ENCODE measurements at places on chromosomes 13 and 19. TPM values are rescaled to one million over a fixed set of nuclear protein-coding genes. Genes with fewer than 3 reads are reported as not detected.

Gene NECTIN2
- 113 TPM for total RNA-seq

Gene FCAR
- total RNA-seq = not detected

DNA sequence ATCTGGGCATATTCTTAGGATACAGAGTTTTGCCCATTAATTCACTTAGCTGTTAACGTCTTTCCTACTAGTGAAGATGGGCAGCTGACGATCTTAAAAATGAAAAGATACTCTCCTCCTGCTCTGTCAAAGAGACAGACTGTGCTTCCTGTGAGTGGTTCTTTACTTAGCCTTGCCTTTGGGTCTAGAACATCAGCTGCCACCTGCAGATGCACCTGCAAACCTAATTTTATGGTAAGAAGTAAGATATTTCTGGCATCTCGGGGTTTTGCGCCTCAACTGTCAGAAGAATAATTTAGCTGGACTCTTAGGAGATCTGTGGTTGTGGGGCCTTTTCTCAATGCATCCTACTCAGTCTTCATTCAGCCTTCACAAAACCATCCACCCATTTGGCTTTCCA lies 36.2 kb downstream of the TRPC4 start:
- no peak for DNase-seq

DNA sequence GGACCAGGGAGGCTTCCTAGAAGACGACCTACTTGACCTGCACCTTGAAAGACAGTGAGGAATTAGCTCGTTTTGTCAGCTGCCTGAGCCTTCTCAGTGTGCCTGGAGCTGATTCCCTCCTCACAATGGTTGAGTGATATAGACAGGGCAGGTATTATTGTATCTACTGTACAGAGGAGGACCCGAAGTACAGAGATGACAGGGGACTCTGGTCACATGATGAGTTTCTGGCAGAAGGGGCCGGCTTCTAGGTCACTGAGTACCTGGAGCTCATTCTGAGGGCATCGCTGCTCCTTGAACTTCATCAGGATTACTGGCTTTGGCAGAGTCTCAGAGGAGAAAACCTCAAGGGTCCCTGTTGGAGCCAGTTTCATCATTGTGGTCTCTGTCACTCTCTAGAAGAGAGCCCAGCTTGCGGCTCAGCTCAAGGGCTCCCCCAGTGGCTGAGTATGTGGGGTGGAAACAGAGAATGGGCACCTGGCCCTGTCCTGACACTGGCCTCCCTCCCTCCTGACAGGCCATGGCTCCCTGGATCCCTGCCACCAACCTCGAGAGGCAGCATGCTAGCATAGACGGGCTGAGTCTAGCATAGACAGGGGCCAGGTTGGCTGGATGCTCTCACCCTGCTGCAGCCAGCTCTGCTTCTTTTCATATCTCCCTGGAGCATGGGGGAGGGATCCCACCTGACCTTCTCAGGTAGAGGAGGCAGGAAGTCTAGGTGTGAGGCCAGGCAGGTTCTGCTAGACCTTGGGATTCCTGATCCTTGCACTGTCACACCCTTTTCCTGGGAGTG lies 38.7 kb downstream of the NFIX start:
- DNase-seq = peak; percentile 84

Gene SBSN
- total RNA-seq = not detected

GRCh38 chr13:69935043-69935442 lies 172.6 kb upstream of the ATXN8OS start:
- DNase-seq = no peak

DNA sequence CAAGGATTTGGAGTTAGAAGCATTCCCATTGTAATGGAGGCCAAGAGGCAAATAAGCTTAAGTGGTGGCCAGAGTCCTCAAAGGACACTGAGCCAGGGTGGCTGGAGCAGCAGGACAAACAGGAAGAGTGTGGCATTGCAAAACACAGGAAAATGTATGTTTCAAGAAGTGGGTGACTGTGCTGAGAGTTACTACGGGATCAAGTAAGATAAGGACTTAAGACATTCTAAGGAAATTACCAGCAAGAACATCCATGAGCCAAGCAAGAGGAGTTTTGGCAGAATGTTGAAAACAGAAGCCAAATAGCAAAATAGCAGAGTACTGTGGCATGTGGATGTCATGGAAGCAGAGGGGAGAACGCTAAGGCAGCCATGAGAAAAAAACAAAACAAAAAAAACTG lies 104.2 kb downstream of the RAP2A start:
- no peak for DNase-seq

Gene COG3
- 23.6 TPM for total RNA-seq

Gene ZNF154
- total RNA-seq = 1.4 TPM

GRCh38 chr19:42501733-42502132 lies 26.5 kb downstream of the CEACAM1 start:
- DNase-seq = no peak

Gene ZNF616
- total RNA-seq = 10.6 TPM

Gene GJB2
- total RNA-seq = 0.05 TPM

GRCh38 chr13:46546084-46546768 lies 6.7 kb upstream of the LRCH1 start:
- no peak for DNase-seq

DNA sequence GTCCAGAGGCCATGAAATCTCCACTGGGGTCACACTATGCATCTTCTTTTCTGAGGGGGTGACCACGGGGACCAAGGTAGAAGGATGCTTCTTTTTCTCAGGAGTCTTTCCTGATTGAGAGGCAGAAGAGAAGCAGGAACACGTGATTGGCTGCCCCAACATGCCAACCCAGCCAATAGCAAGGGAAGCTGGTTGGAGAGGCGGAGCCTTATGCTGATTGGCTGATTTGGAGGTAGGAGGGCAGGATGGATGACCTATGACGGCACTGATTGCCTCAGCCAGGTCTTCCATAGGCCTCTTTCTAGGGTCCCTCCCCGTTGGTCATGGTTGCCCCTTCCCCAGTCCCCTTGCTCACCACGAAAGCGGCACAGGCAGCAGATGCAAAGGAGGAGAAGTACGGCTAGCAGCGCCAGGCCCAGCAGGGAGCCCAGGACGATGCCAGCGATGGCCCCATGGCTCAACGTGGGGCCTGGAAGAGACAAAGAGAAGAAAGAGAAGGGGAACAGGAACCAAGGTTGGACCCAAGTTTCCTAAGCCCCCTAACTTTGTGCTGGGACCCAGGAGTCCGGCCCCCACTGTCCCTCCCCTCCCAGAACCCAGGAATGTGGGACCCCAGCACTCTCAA lies 8.0 kb downstream of the VSIG10L start:
- no peak for DNase-seq

- DNase-seq = peak; percentile 65
These were observed 212.8 kb downstream of the RFC3 start for GRCh38 chr13:34030782-34031181.

DNA sequence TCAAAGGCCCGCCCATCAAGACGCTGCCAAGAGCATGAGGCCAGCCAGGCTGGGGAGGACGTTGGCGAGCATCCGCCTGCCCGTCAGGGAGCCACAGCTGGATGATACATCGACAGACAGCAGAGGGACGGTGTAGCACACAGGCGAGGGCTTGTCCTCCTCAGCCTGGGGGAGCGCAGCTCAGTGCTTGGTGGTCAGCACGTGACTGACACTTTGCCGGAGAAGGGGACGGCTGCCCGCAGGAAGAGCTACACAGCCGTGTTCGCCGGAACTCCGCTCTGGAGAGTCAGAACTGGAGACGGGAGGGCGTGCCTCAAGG lies 34.1 kb downstream of the CSNK1G2 start:
- no peak for DNase-seq

- DNase-seq = no peak
These were observed 363.3 kb downstream of the LIG4 start for GRCh38 chr13:107852072-107852471.

Gene CEACAM8
- total RNA-seq = not detected

- DNase-seq = peak; percentile 11
These were observed 27.3 kb downstream of the COG6 start for GRCh38 chr13:39682788-39683187.

DNA sequence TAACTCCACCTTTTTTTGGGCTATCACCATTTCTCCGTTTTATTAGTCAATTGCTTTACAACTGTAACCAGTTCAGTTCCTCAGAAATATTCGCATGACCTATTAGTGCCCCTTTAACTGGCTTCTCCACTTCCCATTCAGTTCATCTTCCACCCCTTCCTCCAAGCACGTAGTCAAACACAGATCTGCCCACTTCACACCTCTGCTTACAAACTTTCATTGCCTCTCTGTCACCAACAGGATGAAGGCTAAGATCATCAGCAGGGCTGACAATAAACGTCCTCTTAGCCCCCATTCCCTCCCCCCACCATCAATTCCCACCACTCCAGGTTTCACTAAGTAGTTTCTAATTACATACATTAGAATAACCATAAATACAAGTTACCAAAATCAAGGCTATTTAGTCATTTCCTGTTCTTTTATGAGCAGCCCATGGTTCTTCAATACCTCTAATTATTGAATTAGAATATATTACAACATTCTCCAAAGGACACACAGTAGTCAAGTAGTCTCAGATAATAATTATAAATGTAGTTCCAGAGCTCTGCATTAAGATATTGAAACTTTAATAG lies 95.7 kb downstream of the SPRY2 start:
- DNase-seq = no peak

Gene LRRC4B
- total RNA-seq = 0.05 TPM

Gene SSC5D
- 2.1 TPM for total RNA-seq

DNA sequence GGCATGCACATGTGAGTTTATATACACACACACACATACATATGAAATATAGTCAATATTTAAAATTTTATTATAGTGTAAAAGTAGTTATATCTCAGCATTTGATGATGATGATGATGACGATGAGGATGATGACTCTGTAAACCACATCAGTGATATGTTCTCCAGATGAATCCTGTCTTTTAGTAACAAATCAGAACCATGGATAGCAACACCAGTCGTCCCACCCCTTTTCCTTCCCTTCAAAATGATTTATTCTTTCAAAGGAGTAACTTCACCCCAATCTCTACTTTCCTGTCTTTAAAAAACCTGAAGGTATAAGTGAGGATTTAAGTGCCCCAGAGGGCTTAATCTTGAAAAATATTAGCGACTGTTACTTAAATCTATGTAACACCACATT lies 74.1 kb downstream of the DCLK1 start:
- peak; percentile 39 for DNase-seq

DNA sequence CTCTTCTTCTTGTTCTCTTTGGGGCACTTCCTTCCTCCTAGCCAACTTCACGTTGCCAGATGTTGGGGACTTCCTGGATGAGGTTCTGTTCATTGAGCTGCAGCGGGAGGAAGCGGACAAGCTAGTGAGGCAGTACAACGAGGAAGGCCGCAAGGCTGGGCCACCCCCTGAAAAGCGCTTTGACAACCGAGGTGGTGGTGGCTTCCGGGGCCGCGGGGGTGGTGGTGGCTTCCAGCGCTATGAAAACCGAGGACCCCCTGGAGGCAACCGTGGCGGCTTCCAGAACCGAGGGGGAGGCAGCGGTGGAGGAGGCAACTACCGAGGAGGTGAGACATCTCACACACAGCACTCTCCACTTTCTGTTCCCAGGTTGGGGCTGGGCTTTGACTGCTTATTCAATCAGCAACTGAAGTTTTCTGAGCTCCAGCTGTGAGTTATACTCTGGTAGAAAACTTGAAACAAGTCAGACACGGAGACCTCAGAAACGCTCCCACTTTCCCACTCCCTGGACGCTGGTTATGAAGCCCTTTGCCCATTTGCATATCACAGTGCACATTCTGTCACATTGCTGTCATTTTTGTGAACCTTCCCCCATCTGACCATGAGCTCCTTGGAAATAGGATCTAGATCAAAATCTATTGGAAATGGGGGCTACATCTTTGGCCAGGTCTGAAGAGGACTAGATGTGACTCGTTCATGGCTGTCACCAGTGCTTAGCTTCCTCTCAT lies 7.2 kb upstream of the CCDC97 start:
- DNase-seq = no peak

Gene PRR20B
- total RNA-seq = not detected

- no peak for DNase-seq
These were observed 22.5 kb downstream of the TMEM255B start for GRCh38 chr13:113781571-113781970.

Gene F2RL3
- total RNA-seq = not detected

GRCh38 chr13:103315711-103316110 lies 249.5 kb upstream of the SLC10A2 start:
- no peak for DNase-seq

Gene CA11
- 2.0 TPM for total RNA-seq

Gene GRIN2D
- total RNA-seq = 0.03 TPM

DNA sequence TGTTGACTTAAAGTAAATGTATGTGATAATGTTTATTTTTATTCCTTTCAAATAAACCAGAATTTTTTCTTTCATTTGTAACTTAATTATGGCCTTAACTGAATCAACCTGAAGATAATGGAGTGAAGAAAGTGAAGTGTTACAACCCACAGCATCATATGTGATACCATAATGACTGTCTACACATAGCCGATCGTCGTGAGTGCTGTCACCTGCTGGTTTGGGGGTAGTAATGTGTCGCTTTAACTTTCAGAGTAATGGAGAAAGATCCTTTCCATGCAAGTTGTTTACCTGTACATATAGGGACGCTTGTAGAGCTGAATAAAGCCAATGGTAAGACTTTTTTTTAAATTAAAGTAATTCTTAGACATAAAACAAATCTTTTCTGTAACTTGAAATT lies 9.9 kb downstream of the CDC16 start:
- no peak for DNase-seq

DNA sequence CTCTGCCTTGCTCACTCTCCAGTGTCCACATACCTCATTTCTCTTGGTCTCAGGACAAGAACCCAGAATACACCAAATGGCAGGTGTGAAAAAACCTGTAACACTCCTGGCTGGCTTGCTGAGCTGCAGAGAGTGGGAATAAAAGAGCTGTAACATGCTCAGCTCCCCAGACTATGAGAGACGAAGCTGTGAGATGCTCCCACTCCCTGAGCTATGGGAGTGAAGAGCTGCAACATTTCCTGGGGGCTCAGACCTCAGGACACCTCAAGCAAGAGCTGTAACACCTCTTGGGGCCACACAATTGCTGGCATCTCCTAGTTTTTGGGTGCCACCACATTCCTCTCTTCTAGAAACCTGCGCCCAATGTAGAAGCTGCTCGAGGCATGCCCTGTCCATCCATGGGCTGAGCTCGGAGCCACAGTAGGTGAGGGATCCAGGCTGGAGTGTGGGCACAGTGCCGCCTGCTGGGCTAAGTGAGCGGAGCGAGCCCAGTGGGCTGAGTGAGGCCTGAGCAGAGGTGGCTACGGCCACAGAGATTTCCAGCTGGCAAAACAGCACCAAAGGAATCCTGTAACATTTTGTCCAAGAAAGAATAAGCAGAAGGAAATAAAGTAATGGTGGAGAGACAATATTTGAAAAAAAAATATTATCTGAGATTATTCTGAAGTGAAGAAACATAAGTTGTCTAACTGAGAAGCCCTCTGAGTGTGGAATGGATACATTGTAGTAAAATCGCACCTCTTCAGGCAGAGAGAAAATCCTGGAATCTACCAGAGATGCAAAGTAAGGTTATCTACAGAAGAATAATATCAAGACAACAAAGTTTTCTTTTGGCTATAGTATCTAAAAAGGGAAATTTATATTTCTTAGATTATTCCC lies 186.2 kb upstream of the PCDH9 start:
- peak; percentile 67 for DNase-seq
